ENCODE measurements at places on chromosomes 2 and 18.
A peak's percentile ranks its signal among the peaks of the same experiment; 100 is the strongest.

DNA sequence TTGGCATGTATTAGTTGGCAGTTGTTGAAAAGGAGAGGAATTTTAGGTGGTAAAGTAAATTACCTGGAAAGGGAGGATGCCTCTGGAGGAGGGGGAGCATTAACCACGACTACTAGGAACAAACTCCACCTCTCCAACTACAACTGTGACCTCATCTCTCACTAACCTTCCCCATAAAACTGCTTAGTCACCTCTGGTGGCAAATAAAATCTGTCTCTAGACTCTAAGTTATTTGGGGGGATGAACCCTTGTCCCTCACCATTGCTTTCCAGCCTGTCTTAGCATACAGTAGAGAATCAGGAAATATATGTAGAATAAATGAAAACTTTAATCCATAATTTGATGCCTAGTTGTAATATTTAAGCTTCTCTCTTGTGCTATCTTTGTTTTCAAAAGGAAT is 27.6 kb upstream of the MYO1B start:
- DNase-seq = no peak

- DNase-seq = no peak
These were observed 37.1 kb upstream of the CTLA4 start for GRCh38 chr2:203830304-203831055.

- DNase-seq = no peak
These were observed 219.3 kb upstream of the FOSL2 start for GRCh38 chr2:28173377-28173776.

- DNase-seq = no peak
These were observed 641.6 kb downstream of the SUCLG1 start for GRCh38 chr2:83817511-83817910.

DNA sequence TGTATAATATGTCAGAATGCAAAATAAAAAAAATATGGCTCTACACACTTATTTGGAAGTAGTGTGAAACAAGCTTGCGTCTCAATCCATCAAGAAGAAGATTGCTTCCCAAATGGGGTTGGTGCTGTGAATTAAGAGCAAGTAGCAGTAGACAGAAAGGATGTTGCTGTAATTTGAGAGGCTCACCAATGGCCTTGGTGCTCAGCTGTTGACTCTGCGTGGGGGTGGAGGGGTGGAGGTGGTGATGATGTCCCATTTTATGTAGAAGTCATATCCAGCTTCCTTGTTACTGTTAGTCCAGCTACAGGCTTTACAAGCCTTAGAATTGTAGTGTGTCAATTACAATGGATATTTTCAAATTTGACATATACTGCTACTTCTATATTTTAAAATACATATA is 223.4 kb upstream of the RND3 start:
- DNase-seq = no peak

DNA sequence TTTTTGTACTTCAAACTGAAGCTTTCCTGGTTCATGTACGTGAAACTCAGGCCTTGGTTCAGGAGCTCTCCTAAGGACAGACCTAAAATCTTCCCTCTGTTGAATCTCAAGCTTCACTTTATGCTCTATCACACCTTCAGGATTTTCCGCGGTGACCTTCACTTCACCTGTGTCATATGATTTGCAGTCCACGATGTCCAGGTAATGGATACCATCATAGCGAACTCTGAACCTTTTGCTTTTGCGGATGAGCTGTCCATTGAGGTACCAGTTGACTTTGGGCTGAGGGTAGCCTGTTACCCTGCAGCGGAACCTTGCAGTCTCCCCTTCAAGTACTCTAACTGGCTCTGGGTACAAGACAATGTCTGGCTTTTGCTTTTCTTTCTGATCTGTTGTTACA is 31.2 kb downstream of the TTN start:
- no peak for DNase-seq

GRCh38 chr2:45942237-45942738 is 290.8 kb downstream of the PRKCE start:
- no peak for DNase-seq

DNA sequence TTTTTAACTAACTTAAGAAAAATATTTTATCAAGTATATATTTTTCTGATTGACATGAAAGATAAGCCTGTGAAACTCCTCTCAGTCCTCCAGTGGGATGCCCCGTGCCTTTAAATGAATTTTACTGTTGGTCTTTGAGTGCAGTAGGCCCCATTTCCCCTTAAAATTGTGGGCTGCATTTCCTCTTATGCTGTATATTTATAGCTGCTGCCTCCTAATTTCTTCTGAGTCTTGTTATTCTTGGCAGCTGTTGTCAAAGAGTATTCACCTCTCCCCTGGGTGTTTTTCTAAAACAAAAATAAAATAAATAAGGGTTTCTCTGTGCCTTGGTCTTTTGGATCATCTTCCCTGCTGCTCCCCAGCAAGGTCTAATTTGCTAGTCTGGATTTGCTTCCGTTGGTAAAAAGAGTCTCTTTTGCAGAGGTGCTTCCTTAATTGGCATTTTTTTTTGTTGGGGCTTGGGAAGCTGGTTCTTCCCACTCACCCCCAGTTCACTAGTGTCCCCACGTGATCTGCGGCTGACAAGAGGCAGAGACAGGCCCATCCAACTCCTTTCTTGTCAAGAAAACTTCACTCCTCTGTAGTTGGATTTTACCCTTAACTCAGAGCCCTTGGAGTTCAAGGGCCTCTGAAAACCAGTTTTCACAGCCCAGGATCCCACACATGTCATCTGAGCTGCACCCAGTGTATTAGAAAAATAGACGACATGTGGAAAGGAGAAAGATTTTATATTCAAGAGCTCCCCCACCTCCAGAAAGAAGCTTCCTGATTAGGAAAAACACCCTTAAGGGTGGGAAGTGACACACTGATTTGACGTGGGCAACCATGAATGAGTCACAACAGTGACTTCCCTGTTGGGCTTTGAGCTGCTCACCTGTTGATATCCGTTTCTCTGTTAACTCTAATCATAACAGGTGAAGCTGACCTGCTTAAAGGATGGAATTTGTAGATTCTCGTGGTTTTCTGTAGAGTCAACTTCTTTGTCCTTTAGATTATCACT is 431.5 kb downstream of the DCDC2C start:
- DNase-seq = peak; percentile 25

Data from SIG-M5 (cell line).